ENCODE measurements at places on chromosomes 12 and 14.

GRCh38 chr12:25041006-25041741, 92.3 kb upstream of the BCAT1 start:
- no peak for DNase-seq

DNA sequence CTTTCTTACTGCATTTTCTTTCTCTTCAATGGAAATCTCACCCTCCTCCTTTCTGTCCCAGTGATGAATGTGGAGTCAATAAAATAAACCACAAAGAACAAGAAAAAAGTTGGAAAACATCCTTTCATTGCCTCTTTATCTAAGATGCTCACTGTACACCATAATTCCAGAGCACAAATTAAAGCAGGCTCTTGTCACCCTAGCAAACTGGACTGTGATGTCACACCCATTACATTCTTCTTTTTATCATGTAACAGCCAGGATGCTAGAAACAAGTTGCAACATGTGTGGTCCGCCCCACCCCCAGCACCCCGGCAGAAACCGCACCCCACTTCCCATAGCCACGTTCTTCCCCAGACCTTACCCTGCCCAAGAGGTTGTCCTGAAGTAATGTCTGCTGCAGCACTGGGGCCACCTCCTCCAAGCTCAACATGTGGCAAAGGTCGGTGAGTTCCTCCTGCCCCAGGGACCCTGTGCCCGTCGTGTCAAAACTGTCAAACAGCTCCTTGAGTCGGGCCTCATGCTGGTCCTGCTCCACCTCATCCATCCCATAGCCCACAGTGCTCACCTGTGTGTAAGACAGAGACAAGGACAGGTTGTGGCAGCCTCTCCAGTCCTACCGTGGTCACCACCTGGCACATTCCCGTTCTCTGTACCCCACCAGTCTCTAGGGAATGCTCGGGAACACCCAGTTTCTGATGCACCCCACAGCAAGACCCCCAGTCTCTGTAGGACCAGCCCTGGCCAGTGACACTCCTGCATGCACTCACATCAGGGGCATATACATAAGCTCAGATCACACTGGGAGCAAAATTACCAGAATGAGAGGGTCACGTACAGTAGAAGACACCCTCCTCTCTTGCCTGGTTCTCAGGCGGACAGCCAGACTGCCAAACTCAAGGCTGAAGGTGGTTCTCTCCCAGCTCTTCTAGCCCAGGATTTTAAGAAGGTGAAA, 9.2 kb downstream of the NIN start:
- no peak for DNase-seq

GRCh38 chr12:120055231-120056000, 61.1 kb downstream of the RAB35 start:
- DNase-seq: peak; percentile 25

- no peak for DNase-seq
Observed at GRCh38 chr12:77938301-77938700, 107.6 kb downstream of the NAV3 start.
